SIG-M5 (cell line): ENCODE measurements at places on chromosomes 6 and 20.
A peak's percentile ranks its signal among the peaks of the same experiment; 100 is the strongest.

DNA sequence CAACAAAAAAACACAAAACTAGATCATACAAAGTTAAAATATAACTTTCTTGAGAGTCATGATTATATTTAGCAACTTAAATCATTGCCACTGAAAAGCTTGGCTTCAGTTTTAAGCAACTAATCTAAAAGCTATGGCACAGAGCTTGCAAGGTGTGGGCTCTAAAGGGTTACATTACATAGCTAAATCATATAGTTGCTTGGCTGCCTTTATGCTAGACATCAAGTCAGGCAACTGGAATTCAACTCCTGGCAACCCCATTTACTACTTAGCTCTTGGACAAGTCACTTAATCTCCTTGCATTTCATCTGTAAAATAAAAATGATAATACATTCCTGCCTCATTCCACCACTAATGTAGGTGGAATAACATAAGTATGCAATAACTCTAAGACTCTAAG is 40.9 kb upstream of the GCM1 start:
- DNase-seq = no peak

- DNase-seq = no peak
These were observed 52.5 kb downstream of the CHMP4B start for GRCh38 chr20:33863440-33864323.

DNA sequence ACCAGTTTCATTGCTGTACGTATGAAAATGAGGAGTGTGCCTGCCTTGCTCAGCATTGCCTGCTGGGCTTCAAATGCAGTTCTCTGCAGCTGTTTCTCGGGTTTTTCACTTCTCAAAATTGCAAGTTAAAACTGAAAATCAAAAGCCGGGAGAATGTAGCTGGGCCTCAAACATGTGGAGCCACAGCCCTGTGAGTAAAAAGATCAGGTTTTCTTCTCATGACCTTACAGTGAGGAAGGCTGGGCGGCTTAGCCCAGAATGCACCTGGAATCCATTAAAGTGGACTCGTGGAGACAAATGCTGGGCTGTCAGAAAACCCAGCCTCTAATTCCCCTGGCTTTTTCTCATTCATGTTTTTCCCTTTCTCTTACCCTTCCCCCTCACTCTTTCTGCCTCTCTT is 34.4 kb downstream of the DSE start:
- DNase-seq = no peak

DNA sequence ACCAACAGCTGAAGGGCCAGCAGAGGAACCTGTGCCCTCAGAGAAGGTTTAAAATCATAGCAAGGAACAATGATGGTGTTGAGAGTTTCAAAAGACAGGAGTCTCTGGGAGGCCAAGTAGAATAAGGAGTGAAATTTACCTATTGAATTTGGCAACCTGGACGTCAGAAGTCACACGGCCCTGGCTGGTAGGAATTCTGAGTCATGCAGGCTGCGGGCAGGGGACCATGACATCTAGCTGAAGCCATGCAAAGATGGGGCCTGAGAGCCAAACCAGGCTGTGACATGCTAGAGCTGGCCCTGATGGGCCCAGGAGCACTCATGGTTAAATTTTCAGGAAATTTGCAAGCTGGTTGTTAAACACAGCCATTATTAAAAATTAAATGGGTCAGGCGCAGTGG is 64.0 kb upstream of the SNX9 start:
- DNase-seq = no peak

- peak; percentile 88 for DNase-seq
These were observed 380.3 kb upstream of the JARID2 start for GRCh38 chr6:14865531-14866100.

DNA sequence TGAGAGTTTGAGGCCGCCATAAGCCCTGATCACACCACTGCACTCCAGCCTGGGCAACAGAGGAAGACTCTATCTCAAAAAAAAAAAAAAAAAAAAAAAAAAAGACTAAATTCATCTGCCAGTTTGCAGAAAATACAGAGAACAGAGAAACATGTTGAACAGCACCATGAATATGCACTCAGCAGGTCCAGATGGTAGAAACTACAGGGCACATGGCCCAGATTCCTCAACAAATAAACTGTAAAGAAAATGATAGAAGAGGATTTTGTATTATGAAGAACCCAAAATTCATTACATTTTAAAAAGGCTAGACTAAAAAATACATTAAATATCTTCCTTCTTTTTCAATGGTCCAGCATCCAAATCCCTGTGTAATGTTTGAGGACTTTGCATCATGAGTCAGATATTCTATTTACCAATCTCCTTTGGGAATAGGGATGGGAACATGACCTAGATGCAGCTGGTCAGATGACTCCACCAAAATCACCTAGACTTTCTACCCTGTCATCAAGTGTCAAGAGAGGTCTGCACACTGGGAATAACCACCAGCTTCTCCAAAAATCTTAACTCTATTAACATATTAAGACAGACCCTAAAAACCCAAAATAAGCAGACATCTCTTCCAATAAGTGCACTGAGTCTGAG is 189.1 kb upstream of the TCF21 start:
- DNase-seq = no peak

GRCh38 chr6:28400122-28400451 is 540 bp upstream of the ZSCAN12 start:
- DNase-seq = no peak

DNA sequence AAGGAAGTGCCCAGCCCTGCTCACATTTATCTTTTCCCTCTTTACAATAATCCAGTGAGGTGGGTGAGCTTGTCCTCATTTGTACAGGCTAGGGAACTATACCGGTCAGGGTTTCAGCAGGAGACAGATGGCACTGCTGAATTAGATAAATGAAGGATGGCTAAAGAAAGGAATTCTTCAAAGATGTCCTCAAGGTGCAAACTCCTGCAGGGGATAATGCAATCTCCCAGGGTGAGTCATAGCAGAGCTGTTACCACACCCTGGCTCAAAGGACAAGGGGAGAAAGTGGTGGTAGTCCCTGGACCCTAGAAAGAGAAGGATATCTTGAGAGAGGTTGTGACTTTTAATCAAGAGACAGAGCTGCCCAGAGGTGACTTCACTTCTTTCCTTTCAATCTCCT is 66.7 kb downstream of the RFPL4B start:
- no peak for DNase-seq

GRCh38 chr6:43093436-43094289 is 17.5 kb downstream of the PTK7 start:
- DNase-seq = no peak

DNA sequence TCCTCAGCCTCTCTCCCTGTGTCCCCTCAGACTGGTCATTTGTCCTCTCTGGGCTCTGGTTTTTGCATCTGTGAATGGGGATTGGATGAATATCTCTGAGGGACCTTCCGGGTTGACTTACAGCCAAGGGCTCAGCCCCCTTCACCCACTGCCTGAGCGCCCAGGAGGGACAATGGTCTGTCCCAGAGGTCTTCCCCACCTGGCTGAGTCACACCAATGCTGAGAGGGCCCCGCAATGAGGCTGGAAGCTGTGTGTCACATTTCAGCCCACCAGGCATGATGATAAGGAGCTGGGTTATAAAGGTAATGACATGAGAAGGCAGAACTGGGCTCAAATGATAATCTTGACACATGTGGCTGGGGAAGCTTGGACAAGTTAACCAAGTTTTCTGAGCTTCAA is 70.5 kb downstream of the TOX2 start:
- DNase-seq = no peak

GRCh38 chr6:10166031-10166430 is 248.8 kb downstream of the TFAP2A start:
- DNase-seq = no peak

- DNase-seq = no peak
These were observed 3.2 kb upstream of the ZMYND8 start for GRCh38 chr20:47359530-47360296.

- no peak for DNase-seq
These were observed 393.7 kb downstream of the UTRN start for GRCh38 chr6:144678844-144679243.

GRCh38 chr6:152300517-152300916 is 336.6 kb downstream of the SYNE1 start:
- no peak for DNase-seq

- DNase-seq = no peak
These were observed 69.3 kb downstream of the ALDH8A1 start for GRCh38 chr6:134880487-134881190.

- no peak for DNase-seq
These were observed 11.4 kb downstream of the SENP6 start for GRCh38 chr6:75613056-75613501.

DNA sequence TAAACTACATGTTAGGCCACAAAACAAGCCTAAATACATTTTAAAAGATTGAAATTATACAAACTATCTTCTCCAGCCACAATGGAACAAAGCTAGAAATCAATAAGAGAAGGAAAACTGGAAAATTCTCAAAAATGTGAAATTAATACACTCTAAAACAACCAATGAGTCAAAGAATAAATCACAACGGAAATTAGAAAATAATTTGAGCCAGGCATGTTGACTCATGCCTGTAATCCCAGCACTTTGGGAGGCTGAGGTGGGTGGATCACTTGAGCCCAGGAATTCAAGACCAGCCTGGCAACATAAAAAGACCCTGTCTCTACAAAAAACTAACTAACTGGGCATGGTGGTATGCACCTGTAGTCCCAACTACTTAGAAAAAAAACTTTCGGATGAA is 6.3 kb upstream of the WFDC13 start:
- no peak for DNase-seq

- no peak for DNase-seq
These were observed 108.8 kb downstream of the FAM120B start for GRCh38 chr6:170415318-170415717.

DNA sequence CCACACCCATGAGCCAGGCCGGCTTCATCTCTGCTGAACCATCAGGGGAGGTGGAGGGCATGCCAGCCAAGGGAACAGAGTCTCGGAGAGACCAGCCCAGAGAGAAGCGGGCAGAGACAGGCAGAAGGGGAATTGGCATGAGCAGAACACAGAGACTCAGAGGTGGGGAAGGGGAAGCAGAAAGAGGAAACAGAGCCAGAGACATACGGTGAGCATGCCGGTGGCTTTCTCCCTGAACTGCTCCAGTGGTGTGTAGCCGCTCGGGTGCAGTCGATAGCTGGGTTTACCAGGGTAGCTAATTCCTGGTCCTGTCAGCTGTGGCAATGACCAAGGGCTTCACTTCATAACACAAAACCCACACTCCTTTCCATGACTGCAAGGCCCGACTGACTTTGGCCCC is 83.6 kb upstream of the CCDC167 start:
- DNase-seq = no peak

DNA sequence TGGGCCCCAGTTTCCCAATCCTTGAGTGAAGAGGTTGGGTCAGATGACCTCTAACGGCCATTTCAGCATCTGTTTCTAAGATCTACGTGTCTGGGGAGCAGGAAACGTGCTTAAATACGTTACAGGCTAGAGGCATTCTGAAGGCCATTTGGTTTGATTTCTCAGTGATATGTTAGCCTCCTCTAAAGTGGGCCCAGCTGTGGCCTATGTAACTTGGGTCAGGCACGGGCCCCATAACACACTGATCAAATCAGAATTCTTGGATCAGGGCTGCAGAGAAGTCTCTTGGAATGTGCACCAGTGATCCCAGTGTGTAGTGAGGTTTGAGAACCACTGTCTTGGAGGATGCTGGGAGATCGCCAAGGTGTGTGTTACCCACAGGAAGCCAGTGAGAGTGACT is 36.1 kb upstream of the TGM3 start:
- DNase-seq = no peak

- no peak for DNase-seq
These were observed 696.7 kb downstream of the RNF144B start for GRCh38 chr6:19083801-19084200.

DNA sequence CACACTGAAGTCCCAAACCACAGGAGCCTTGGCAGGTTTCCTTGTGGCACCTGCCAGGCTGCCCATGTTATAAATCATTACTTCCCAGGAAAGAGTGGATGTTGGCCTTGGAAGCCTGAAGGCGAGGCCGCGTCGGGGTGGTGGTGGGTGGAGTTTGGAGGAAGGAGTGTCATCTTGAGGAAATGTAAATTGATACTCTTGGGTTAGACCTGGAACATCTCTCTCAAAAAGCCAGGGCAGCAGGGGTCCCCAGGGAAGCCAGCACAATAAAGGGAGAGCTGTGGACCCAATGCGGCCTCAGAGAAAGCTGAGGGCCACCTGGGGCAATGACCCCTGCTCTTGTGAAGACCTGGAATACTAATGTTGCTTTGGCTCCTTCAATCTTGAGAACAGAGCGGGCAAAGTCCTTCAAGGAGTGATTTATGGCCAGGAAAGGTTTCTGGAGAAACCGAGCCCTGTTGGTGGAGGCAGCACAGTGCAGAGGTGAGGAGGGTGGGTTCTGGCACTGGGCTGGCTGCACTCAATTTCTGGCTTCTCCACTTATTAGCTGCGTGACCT is 26.3 kb upstream of the TRAF3IP2 start:
- no peak for DNase-seq

- no peak for DNase-seq
These were observed 37.2 kb upstream of the TFB1M start for GRCh38 chr6:155351273-155352129.

GRCh38 chr6:157098999-157099398 is 224.3 kb downstream of the TMEM242 start:
- DNase-seq = no peak

DNA sequence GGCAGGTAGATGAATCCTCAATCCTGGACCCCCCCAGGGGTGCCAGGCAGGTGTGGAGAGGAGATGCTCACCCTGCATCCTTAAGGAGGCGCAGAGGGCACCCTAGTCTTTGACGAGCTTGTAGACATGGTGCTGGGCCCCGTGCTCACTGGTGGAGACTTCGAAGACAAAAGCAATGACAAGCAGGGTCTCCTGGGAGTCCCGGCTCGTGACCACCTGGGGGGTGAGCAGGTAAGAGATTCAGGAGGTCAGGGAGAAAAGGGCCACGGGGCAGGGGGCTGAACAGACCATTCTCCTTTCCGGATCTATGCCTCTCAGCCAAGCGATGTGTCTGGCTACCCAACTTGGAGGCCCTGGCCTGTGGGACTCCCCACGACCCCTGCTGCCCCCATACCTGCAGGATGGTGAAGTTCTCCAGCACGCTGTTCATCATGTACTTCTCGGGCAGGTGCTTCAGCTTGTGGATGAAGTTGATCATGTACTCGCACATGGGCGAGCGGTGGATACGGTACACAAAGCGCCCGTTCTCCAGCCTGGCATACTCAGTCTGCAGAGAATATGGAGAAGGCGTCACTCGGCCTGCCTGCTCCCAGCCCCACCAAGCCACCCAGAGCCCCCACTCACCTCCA is 6.9 kb downstream of the RPL10A start:
- DNase-seq = no peak

GRCh38 chr6:159358562-159358961 is 189.4 kb downstream of the FNDC1 start:
- DNase-seq = no peak

- DNase-seq = no peak
These were observed 33.6 kb downstream of the METTL24 start for GRCh38 chr6:110324548-110324947.

GRCh38 chr20:42549496-42549895 is 640.2 kb downstream of the PTPRT start:
- DNase-seq = no peak
